ENCODE measurements at places on chromosomes 12 and 14. TPM values are rescaled to one million over a fixed set of nuclear protein-coding genes. Genes with fewer than 3 reads are reported as not detected.

- no peak for DNase-seq
Observed at GRCh38 chr12:13428538-13429265, 232.2 kb downstream of the EMP1 start.

DNA sequence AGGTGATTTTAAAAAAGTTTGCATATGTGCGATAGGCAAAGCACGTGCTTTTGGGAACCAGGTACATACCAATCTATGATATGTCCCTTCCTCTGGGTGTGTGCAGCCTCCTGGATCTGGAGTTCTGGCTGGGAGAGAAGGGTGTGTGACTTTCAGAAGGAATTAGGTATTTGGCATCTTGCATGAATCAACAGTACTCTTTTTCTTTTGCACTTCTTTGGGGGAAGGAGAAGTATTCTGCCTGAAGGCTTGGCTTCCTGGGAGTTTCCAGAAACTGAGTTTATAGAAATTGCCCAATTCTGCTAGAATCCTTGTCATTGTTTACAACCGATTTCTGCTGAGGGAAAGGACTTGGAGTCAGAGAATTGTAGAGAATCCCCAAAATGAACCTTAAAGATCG lies 2.9 kb upstream of the CLMN start:
- DNase-seq: no peak

FAM222A gene
- total RNA-seq: 2.9 TPM

DNA sequence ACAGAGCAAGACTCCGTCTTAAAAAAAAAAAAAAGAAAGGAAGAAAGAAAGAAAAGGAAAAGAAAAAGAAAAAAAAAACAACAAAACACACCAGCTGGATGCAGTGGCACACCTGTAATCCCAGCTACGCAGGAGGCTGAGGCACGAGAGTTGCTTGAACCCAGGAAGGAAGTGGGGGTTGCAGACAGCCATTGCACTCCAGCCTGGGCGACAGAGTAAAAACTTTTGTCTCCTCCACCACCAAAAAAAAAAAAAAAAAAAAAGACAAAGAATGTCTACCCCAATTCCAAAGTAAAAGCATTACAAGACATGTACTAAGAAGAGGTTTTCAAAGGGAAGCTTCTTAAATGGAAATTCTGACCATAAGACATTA lies 53.4 kb downstream of the HNRNPC start:
- DNase-seq: no peak

DNA sequence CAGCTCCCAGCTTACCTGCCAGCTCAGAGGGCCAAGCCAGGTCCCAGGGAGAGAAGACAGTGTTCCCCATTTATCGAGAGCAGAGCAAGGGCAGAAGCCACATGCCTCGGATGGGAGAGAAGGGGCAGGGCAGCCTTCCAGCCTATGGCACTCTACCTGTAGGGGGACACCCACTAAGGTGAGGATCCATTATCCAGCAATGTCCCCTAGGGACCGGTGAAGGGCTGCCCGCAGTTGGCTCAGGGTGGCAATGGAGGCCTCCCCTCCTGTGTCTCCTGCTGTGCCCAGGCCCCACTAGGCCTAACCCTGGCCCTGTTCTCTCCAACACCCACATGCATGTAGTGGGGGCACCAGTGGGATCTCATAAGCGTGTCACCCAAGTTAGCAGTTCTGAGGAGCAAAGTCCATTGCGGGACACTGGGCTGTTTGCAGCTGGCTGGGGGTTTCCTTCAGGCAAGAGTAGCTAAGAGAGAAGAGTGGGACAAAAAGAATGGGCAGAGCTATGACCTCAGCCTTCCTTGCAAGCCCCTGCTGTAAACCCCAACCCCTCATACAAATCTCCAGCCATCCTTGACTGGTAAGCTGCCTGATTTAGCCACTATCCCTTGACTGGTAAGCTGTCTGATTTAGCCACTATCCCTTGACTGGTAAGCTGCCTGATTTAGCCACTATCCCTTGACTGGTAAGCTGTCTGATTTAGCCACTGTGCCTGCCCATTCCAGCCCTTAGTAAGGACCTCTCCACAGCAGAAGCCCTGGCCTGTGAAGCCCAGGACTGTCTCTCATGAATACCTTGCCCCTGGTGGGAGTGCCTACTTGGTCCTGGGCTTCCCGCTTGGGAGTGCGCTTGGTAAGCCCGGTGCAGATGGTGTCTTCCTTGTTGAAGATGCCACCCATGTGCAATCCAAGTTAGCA lies 5.2 kb upstream of the ASB2 start:
- no peak for DNase-seq

DNA sequence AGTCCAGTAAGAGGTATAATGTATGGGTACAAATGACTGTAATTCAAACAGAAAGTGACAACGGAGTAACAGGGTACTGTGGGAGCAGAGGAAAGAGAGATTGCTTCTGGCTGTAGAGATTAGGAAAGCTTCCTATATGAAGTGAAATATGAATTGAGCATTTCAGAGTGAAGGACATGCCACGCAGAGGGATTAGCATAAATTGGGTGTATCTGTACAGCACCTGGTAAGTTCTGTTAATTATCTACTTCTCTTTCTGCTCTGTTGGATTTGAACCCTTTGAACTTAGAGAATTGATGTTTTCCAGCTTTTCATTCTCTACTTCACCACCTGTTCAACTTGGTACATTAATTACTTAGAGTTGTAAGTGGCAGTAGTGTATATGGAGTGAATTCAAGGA lies 8.8 kb downstream of the STK38L start:
- no peak for DNase-seq

DNA sequence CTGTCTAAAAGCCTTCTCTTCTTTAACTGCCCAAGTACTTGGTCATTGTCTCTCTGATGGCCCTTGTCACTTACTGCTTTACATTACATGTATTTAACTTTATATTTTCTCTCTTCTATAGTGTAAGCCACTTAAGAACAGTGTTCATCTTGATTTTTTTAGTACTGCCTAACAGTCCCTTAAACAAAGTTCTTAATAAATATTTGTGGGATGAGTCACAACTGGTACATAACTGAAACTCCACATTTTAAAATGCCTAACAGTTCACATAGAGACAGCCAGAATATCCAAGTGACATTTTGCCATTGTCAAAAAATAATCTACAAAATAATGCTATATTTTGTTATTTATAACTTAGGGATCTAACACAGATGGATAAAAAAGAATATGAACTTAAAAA lies 146.6 kb downstream of the STXBP6 start:
- no peak for DNase-seq

DNA sequence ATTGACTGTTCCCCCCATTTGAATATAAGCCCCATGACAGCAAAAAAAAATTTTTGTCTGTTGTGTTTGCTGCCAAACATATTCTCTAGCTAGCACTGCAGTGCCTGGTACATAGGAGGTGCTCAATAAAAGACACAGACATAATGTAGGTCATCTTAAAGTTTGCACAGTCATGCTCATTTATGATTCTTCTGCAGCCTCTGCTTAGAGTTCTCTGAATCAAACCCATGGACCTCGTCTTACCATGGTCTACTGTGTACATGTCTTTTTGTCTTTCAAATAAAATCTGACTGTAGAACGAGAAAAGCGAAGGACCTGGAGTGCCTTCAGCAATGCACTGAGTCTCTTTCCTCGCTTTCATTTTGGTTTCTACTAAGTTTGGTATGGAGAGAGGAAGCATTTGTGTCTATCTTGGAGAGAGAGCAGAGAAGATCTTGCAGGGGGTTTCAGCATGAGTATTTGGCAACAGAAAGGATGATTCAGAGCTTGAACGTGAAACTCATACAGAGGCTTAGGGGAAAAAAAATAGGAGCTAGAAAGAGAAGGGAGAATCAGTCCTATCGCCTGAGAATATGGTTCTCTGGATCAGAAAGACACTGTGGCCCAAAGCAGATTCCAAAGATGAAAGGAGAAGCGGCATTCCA lies 38.8 kb upstream of the TMCC3 start:
- no peak for DNase-seq

IFNG gene
- not detected for total RNA-seq

DNA sequence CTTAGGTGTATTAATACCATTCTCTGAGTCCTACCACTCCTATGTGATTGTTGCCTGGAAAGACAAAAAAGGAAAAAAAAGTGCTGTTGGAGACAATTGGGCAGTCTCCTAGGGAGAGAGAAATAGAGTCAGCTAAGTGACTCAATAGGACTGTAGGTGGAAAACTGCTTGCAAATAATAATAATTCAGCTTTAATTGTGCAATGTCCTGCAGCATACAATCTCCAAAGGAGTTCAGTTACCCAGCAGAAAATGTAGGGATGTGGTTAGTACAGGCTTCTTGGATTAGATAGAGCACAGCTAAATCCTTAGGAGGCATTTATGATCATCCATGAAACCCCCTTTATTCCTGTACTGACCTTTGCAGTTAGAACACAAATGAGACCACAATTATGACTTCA lies 3.0 kb upstream of the SRSF9 start:
- DNase-seq: no peak

- DNase-seq: no peak
Observed at GRCh38 chr14:71733210-71733883, 198.9 kb upstream of the RGS6 start.

GRCh38 chr14:95507174-95507573 lies 9.3 kb downstream of the SYNE3 start:
- no peak for DNase-seq

DNA sequence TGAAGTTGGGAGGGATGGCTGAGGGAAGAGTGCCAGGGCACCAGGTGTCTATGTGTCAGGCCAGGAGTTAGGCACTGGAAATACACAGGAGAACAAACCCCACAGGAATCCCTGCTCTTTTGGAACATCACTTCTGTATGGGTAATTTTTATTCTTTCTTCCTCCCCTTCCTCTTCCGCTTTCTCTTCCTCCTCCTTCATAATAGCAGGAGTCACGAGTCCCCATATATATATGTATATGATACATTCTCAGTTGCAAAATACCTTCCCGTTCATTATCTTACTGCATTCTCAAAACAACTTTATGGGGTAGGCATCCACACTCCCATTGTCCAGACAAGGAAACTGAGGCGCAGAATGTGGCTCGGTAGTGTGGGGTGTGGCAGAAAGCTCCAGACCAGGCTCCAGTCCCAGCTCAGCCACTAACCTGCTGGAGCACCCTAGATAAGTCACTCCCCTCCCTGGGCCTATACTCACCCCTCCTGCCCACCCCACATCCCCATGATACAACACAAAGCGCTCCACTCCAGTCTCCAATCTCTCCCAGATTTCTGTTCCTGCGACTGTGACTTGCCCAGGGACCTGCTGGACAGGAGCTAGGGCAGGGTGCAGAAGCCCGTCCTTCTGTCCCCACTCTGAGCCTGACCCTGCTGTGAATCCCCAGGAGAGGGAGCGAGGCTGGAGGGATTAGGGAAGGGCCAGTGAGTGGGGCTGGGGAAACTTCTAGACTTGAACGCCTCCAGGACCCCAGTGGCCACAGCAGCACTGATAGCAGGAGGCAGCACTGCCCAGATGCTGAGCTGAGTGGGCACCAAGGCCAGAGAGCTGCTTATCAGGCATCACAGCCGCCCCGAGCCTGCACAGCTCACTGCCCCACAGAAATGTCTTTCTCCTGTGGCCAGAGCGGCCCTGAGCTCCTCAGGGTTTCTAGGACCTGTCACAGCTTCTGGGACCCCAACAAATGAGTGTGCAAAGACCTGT lies 1.4 kb upstream of the AQP2 start:
- DNase-seq: no peak

NINJ2 gene
- 18.0 TPM for total RNA-seq

DNA sequence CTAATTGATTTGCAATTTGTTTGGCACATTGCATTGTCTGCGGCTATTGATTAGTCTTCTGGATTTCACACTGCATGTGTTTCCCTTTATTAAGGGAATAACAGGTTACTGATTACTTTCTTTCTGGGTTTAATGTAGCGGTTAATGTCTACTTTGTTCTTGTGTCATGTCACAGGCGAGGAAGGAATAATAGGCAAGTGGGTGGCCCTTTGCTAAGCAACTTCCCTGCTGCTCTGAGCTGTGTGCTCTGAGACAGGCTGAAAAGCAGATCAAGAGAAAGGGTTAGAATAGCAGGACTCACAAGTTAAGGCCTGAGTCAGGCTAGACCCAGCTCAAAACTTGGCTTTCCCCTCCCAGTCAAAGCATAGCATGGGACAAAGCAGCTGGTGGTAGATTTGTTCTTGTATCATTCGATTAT lies 77.2 kb downstream of the NKX2-1 start:
- DNase-seq: no peak

GRCh38 chr14:90785471-90785870 lies 30.8 kb downstream of the TTC7B start:
- no peak for DNase-seq

GRCh38 chr12:2386566-2386965 lies 333.8 kb downstream of the CACNA1C start:
- no peak for DNase-seq

- peak; percentile 9 for DNase-seq
Observed at GRCh38 chr12:13981990-13982389, 588 bp upstream of the GRIN2B start.

- no peak for DNase-seq
Observed at GRCh38 chr14:91349481-91350074, 68.0 kb downstream of the CCDC88C start.

DNA sequence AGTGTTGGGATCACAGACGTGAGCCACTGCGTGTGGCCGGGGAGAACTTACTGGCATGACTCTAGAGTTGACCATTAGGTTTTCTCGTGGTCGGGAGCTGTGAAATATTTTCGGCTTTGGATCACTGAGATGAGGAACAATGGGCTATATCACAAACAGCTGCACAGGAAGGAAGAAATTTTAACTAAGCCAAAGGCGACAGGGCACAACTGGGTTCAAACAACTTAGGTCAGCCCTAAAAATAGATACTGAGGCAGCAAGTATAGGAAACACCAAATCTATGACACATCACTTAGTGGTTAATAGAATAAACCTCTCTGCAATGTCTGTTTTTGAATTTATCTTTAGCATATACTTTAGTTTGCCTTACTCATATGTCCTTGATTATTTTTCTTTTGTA lies 162.9 kb downstream of the LRIG3 start:
- DNase-seq: no peak

- DNase-seq: no peak
Observed at GRCh38 chr12:64526859-64527258, 74.9 kb downstream of the TBK1 start.

GRCh38 chr14:98999901-99000300 lies 272.1 kb downstream of the BCL11B start:
- no peak for DNase-seq

ACOT6 gene
- not detected for total RNA-seq

Data from left lung (tissue), 14 donors.